NCI-H2227 treated with DMSO at 0.1 percent for 48 hours (cell line): ENCODE measurements at places on chromosomes 4 and X.

- no peak for DNase-seq
Measured at GRCh38 chr4:151228189-151229119, 48.5 kb upstream of the PRSS48 start.

DNA sequence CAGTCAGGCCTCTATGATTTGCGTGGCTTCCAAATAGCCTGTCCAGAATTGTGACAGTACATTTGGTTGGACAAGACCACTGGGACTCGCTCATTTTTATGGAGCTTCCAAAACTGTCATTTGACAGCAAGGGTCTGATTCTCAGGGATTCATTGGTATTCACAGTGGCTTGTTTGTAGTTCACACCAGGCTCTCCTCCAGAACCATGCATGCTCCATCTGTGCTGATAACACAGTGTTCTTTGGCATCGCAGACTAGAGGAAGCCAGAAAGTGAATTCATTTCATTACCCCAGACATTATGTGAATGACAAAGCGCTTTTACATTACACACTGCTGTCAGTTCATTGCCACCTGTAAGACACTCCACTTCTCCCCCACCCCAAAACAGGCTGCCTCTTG lies 208.3 kb downstream of the ARHGAP10 start:
- DNase-seq = no peak

DNA sequence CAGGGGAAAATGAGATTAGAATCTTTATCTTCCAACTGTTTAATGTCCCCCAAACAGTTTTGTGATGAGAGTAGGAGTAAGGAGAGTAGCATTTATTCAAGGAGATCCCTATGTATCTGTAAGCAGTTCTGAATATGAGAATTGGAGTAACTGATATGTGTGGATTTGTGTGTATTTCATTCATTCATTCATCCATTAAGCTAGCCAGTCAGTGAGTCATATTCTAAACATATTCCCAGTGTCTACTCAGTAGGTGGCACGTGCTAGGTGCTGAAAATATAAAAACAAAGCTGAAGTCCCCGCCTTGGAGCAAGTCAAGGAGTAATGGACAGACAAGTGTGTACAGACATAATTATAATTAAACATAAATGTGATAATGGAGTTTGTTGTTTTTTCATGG lies 12.4 kb upstream of the STX18 start:
- no peak for DNase-seq

DNA sequence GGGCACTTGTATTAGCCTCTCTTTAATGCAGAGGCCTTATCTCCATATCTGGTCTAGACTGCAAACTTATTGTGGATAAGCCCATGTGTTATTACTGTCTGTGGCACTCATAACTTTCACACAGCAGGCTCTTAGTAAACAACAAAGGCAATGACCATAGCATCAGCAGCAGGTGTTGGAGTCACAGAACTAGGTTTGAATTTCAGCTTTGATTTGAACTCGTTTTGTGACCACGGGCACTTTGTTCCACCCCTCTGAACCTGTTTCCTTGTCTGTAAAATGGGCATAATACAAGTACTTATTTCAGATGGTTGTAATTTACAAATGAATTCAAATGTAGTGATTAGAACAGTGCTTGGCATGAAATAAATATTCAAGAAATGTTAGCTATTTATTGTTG lies 121.8 kb upstream of the C1GALT1C1 start:
- no peak for DNase-seq

- no peak for DNase-seq
Measured at GRCh38 chrX:94961730-94962129, 1287.7 kb downstream of the FAM133A start.
